ENCODE measurements at places on chromosomes 1 and 21. TPM values are rescaled to one million over a fixed set of nuclear protein-coding genes. Genes with fewer than 3 reads are reported as not detected.
A peak's percentile ranks its signal among the peaks of the same experiment; 100 is the strongest.

Gene RPTN
- 0.36 TPM for total RNA-seq

GRCh38 chr21:24197132-24197643 lies 1410.1 kb downstream of the MRPL39 start:
- no peak for DNase-seq
- no peaks in the 10 kb centered on the region for H3K27me3 ChIP-seq
- no peaks in the 10 kb centered on the region for H3K36me3 ChIP-seq
- no peak overlapping the region for H3K27ac ChIP-seq

DNA sequence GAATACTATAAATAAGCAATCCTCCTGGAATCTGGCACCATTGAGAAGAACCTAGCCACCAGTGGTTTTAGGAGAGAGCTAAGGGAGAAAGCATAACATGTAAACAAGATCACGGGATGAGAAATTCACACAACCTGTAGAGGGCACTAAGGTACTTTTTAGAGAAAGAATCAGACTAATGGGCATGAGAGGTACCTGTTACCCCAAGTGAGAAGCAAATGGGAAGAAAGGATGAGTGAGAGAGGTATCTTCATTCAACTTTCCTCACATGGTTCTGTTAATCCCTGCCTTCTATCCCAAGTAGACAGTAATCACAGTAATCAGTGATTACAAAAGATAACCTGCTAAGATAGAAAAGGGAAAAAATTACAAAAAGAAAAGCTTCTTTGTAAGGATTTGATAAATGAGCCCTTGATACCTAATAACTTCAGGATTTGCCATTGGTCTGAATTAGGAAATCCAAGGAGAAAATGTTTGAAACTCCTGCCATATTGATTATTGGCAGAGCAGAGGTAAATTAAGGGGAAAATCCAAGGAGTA lies 251.1 kb upstream of the ADGRL2 start:
- H3K27ac ChIP-seq = no peak overlapping the region
- no peaks in the 10 kb centered on the region for H3K36me3 ChIP-seq
- H3K4me3 ChIP-seq = no peak overlapping the region
- H3K4me1 ChIP-seq = no peaks in the 10 kb centered on the region

DNA sequence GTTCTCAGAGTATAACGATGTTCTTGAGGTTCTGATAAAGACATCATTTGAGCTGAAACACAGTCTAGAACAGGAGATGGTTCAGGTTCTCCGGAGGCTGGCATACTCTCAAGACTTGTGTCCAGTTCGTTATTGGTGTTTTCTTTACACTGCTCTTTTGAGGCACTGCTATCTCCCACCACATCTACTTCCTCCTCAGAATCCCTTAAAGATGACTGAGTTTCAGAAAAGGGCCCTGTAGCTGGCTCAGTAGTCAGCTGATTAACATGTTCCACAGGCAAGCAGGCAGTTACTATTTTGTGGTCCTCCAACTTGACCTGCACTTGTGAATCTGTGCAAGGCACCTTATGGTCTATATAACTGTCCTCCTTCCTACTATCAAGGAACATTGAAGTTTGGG lies 50.2 kb downstream of the ZZZ3 start:
- no peaks in the 10 kb centered on the region for H3K27me3 ChIP-seq
- H3K4me3 ChIP-seq = no peak overlapping the region
- H3K36me3 ChIP-seq = peaks cover 38% of the 10 kb centered on the region
- no peak overlapping the region for H3K27ac ChIP-seq
- H3K4me1 ChIP-seq = no peaks in the 10 kb centered on the region

DNA sequence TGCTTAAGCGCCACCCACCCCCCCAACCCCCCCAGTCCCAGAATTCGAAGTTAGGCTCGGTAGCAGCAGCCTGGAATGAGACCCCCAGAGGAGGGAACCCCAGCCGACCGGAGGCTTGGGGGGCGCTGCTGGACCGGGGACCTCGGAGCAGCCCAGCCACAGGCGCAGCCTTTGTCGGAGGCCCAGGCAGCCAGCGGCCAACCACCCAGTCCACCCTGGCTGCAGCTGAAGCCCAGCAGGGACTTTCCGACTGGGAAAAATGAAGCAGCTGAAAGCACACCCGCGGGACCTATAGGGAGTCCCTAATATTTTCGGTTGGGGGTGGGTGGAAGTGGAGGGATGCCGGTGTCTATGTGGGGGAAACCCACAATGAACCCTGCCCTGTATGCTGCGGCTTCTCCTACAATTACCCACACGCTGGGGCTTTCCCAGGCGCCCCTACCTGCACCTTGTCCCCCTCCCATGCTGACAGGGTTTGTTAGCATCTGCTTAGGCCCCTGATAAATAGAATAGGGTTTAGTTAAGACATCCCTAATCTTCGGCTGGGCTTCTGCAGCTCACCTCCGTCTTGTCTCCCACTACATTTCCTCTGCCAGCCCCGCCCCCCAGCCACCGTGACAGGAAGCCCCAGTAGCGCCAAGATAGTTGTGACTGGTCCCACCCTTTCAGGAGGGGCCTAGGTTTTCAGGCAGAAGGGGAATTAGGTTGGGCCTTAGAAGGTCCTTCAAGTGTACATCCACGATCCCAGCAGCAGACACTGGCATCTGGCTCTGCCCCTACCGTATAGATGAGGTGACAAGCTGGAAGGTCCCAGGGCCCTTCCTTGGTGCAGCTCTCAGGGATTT lies 838 bp downstream of the CCDC28B start:
- H3K27me3 ChIP-seq = no peaks in the 10 kb centered on the region
- H3K27ac ChIP-seq = peak overlapping the region; percentile 99
- peaks cover 33% of the 10 kb centered on the region for H3K36me3 ChIP-seq
- DNase-seq = peak; percentile 84
- peaks cover 41% of the 10 kb centered on the region for H3K4me1 ChIP-seq

DNA sequence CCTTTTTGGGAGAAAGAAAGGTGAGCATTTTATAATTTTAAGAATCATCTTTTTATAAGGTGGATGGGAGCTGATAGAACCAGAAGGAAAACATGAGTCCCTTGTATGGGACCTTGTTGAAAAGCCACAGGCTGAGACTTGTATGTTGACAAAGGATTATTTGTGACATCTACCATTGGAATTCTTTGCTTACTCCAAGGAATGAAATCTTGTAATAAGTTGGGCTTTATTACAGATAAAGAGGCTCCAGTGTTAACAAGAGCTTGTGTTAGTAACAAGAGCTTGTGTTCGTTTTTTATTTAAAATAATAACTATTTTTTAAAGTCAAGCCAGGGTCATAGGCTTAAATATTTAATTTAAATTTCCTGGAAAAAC lies 201.1 kb upstream of the CHRM3 start:
- no peaks in the 10 kb centered on the region for H3K27me3 ChIP-seq
- H3K27ac ChIP-seq = no peak overlapping the region
- DNase-seq = no peak
- no peaks in the 10 kb centered on the region for H3K36me3 ChIP-seq
- H3K4me1 ChIP-seq = no peaks in the 10 kb centered on the region
- no peak overlapping the region for H3K4me3 ChIP-seq

- no peaks in the 10 kb centered on the region for H3K36me3 ChIP-seq
- no peak overlapping the region for H3K27ac ChIP-seq
- H3K27me3 ChIP-seq = no peaks in the 10 kb centered on the region
- H3K4me1 ChIP-seq = no peaks in the 10 kb centered on the region
- no peak for DNase-seq
- H3K4me3 ChIP-seq = no peak overlapping the region
These were observed 39.8 kb downstream of the EDARADD start for GRCh38 chr1:236433819-236434315.

Gene F5
- not detected for total RNA-seq

DNA sequence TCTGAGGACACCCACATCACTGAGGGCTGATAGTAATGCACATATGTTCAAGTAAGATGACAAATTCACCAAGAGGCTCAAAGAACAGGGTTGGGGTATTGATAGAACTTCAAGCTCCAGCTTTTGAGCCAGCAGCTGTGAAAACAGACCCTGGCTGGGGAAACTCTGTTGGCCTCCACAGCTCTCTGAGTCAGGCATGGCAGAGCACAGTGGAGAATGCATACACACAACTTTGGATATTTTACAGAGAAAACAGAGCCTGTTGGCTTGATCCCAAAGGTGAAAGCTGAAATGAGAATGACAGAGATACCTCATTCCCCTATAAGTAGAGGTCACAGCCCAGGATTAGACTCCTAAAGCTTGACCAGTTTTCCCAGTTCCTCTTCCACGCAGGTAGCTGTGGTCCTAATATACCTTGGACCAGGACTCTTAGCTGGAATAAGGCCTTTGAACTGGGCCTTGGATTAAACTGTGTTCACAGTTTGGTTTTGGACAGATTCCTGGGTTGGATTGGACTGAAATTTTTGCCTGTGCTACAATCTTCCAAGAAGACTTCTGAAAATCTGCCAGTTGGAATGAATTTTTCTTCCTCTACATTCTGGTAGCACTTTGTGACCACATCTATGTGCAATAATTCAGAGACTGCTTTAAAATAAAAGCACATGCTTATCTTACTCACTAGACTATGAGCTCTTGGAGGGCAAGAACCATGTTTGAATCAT lies 101.6 kb upstream of the HMGB4 start:
- H3K4me3 ChIP-seq = no peak overlapping the region
- no peaks in the 10 kb centered on the region for H3K36me3 ChIP-seq
- DNase-seq = no peak
- H3K27me3 ChIP-seq = no peaks in the 10 kb centered on the region

DNA sequence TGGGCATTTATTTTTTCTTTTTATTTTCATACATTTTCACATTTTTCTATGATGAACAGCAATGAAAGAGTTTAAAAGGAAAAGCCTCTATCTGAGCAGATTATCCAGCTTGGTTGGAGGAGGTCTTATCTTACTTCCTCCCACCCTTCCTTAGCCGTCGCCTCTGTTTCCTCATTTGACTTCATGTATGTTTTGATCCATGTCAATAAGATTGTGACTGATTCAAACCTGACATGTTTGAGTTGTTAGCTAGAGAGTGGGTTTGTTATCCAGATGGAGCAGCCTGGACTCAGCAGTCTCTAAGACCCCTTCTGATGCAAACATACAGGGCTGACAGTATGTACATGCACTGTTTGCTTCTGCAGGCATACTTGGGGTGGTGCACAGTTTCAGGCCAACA lies 31.2 kb downstream of the MACO1 start:
- no peak overlapping the region for H3K4me3 ChIP-seq
- DNase-seq = no peak
- H3K27me3 ChIP-seq = no peaks in the 10 kb centered on the region
- H3K4me1 ChIP-seq = no peaks in the 10 kb centered on the region

- H3K27me3 ChIP-seq = no peaks in the 10 kb centered on the region
- H3K4me3 ChIP-seq = no peak overlapping the region
- H3K36me3 ChIP-seq = no peaks in the 10 kb centered on the region
- no peak for DNase-seq
- no peaks in the 10 kb centered on the region for H3K4me1 ChIP-seq
These were observed 314.8 kb upstream of the CXADR start for GRCh38 chr21:17197996-17198395.

Gene RORC
- total RNA-seq = not detected

DNA sequence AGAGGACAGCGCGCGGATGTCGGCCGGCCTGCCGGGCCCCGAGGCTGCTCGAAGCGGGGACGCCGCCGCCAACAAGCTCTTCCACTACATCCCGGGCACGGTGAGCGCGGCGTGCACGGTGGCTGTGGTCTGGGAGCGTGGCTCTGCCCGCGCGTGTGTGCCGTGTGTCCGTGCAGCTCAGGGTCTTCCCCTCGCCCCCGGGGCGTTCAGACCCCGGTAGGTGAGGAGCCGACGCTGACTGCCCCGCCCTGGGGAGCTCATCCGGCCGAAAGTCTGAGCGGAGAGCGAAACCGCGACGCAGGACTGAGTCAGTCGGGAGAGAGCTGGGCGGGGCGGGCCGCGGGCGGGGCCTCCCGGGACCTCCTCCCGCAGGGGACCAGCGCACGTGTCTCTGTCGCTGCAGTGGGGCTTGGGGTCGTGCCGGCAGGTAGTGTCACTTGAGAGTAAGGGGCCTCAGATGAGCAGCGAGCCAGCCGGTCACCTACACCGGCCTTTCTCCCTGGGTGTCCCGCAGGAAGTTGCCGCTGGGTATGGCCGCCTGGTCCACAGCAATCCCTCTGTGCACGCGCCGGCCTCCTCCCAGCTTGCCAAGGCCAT lies 520 bp downstream of the PLEKHN1 start:
- H3K4me3 ChIP-seq = peak overlapping the region; percentile 90
- peaks cover 10% of the 10 kb centered on the region for H3K4me1 ChIP-seq
- H3K27me3 ChIP-seq = no peaks in the 10 kb centered on the region
- peaks cover 10% of the 10 kb centered on the region for H3K36me3 ChIP-seq
- DNase-seq = peak; percentile 100
- peak overlapping the region; percentile 61 for H3K27ac ChIP-seq

Gene RGS4
- total RNA-seq = 130 TPM

DNA sequence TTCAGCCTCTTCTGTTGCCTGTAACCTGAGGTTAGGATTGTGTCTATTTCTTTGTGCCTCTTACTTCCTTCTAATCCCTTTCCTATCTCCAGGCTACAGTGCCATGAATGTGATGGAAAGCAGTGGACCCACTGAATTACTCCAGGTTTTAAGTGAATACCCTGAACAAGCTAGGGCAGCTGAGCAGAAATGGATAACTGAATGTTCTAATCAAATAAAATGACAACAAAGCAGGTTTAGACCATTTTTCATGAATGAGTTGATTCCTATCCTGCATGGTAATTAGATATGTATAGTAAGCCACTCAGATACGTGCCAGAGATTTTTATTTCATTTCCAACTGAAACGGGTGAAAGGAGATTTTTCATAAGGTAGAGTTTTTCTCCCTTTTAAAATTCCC lies 127.5 kb upstream of the ZP4 start:
- no peaks in the 10 kb centered on the region for H3K27me3 ChIP-seq
- no peak for DNase-seq
- no peaks in the 10 kb centered on the region for H3K4me1 ChIP-seq
- H3K4me3 ChIP-seq = no peak overlapping the region
- no peaks in the 10 kb centered on the region for H3K36me3 ChIP-seq
- H3K27ac ChIP-seq = no peak overlapping the region

DNA sequence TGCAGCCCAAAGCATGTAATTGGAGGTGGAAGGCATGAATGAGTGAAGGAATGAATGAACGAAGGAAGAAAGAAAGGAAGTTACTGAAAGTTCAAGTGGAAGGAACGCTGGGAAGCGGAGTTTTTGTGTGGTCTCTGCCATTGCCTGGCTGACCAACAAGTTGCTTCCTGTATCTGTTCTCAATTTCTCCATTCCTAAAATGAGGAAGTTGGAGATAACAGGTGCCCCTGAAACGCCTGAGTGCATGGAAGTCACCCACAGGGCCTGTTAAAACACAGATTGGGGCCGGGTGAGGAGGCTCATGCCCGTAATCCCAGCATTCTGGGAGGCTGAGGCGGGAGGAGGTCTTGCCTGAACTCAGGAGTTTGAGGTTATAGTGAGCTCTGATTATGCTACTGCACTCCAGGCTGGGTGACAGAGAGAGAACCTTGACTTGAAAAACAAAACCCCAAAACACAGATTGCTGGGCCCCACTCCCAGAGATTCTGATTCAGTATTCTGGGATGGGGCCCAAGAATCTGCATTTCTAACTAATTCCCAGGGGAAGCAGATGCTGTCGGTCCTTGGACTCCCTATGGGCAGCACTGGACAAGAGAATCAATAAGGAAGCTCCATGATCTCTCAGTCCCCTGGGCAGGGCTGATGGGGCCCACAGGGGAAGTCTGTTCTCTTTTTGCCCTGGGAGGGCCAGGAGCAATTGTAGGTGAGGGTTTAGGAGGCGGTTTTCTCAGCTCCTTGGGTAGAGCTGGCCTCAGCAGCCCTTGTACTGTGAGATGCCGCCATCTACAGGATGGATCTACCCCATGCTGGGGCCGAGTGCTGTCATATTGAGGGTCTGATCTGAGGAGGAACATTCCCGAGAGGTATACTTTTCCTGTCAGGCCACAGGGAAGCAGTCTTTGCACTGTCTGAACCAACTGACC lies 3.3 kb upstream of the CNR2 start:
- DNase-seq = peak; percentile 87
- H3K36me3 ChIP-seq = no peaks in the 10 kb centered on the region
- no peak overlapping the region for H3K27ac ChIP-seq
- H3K4me3 ChIP-seq = no peak overlapping the region
- H3K27me3 ChIP-seq = no peaks in the 10 kb centered on the region
- peaks cover 7% of the 10 kb centered on the region for H3K4me1 ChIP-seq

Data from osteoblast (primary cell).